T-helper 2 cell (primary cell): ENCODE measurements at places on chromosomes 3 and 15.

DNA sequence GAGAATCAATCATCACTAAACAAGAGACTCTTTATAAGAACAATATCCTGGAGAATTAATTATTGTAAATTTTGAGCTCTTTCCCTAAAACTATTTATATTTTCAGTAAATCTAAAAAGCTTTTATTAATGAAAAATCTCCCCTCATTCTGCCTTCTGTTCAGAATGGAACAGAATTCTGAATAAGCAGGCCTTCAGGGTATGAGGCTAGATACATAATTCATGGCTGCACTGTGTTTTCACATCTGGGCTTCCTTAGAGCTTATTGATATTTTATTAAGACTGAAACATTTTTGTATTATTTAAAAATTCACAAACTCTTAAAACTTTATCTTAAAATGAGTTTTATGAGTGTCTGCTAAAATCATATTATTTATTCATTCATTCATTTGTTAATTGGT is 24.8 kb downstream of the CLDN11 start:
- no peak for DNase-seq

DNA sequence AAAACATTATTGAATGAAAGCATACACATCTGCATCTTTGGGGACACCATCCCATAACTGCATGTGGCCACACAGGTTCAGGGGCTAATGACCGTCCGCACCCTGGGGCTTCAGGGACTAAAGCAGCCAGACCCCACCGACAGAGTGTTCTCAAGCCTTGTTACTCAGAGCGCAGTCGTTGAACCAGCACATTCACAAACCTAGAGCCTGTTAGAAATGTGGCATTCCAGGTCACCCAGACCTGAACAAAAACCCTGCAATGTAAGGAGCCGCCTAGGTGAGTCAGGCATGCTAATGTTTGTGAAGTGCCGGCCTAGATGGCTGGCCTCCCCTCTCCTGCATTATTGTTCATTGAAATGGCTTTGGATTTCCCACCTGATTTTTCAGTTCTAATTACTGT is 52.3 kb upstream of the HACD2 start:
- DNase-seq: no peak

- DNase-seq: no peak
Observed at GRCh38 chr3:51706788-51707731, at the start of gene GRM2. Gene GRM2, plus strand, starts transcription at chr3:51707068. Its CDS starts 1,916 bp downstream, at chr3:51708984.

- no peak for DNase-seq
Observed at GRCh38 chr3:47117807-47118364, 46.0 kb downstream of the SETD2 start.

DNA sequence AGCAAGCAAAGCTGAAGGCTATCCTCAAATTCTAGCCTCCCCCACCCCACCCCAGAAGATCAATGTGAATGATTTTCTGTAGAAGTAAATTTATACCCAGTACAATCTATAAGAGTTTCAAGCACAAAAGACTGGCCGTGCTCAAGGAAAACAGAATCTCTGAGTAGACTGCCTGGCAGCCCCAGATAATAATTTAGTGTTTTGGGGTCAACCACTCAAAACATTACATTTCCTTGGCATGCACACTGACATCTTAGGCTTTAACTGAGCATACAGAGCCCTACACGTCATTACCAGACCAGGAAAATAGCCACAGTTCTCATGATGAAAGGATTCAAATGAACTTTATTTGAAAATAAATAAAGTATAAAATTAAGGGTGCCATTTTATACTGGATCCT is 376.5 kb downstream of the TBL1XR1 start:
- DNase-seq: no peak

GRCh38 chr3:124498891-124499290 is 231.4 kb upstream of the UMPS start:
- no peak for DNase-seq

- peak; percentile 73 for DNase-seq
Observed at GRCh38 chr3:196192036-196192523, 19.1 kb downstream of the ZDHHC19 start.
